ENCODE measurements at places on chromosomes 1 and 21.
A peak's percentile ranks its signal among the peaks of the same experiment; 100 is the strongest.

DNA sequence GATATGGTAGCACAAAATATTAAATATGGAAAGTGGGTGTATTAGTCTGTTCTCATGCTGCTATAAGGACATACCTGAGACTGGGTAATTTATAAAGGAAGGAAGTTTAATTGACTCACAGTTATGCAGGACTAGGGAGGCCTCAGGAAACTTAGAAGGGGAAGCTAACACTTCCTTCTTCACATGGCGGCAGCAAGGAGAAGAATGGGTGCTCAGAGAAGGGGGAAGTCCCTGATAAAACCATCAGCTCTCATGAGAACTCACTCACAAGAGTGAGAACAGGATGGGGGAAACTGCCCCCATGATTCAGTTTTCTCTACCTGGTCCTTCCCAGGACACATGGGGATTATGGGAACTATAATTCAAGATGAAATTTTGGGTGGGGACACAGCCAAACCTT lies 15.8 kb upstream of the BACE2 start:
- ATAC-seq: no peak

- ATAC-seq: peak; percentile 48
Measured at GRCh38 chr1:59013276-59013927, 229.6 kb upstream of the JUN start.

DNA sequence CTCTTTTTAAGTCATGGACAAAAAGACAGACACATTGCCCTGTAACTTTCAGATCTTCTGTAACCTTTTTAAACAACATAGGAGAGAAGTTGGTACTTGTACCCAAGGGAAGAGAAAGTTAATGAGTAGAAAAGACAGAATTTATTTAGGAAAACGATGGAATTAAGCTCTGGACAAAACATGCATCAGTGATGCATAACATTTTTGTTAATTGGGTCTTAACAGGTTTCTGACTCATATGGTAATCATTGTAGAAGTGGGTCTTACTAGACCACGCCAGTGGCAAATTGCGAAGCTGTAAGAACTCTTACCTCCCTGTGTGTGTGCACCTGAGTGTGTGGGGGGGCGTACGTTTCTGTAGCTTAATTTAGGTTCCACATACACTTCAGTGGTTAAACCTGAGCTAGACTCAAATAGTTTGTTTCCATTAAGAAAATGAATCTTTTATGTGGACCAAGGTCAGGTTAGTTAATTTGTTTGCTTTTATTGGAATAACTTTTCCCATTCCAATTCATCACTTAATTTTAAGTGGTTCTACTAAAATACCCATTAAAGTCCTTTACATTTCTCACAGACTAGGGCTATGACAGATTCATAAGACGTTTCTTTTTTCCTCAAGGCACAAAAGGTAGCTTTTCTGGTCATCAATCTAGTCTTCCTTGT lies 48.1 kb downstream of the NFIA start:
- ATAC-seq: no peak

DNA sequence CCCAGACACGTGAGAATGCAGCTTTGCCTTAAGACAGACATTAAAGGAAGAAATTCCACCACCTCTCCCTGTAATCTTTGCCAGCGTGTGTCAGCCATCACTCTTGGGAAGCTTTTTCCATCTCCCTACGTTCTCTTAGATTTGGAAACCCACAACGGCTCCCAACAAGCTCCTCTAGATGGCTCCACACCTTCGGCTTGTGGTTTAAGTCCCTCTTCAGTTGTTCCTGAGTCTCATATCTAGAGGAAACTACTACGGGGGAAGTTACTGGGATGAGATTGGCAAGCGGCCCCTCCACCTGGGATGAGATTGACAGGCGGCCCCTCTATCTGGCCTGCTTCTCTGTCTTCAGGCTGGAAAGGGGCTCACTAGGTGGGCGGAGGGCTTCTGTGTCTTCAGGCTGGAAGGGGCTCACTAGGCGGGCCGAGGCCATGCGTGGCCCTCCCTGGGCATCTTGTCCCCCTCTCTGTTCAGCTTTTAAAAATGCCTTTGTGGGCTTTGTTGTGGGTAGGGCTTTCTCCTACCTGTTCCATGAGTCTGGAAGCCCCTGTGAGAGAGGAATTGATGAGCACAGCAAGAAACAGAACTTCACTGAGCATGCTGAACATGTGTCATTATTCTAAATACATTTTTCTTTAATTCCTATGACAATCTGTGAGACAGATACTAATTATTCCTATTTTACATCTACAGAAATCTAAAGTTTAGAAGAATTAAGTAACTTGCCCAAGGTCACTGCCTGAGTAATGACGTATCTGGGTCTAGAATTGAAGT lies 670.5 kb downstream of the KIF26B start:
- no peak for ATAC-seq

GRCh38 chr1:208154679-208155642 lies 89.2 kb downstream of the PLXNA2 start:
- no peak for ATAC-seq

All from activated CD4-positive, CD25-positive, alpha-beta regulatory T cell treated with anti-CD3 and anti-CD28 coated beads, Interleukin-2, amount 50 U/mL, for 24 hours (primary cell).